Fibroblast of skin of back (primary cell): ENCODE measurements at places on chromosomes 1 and 21.

- no peak for DNase-seq
Observed at GRCh38 chr1:246506367-246506673, 759 bp downstream of the SMYD3 start.

DNA sequence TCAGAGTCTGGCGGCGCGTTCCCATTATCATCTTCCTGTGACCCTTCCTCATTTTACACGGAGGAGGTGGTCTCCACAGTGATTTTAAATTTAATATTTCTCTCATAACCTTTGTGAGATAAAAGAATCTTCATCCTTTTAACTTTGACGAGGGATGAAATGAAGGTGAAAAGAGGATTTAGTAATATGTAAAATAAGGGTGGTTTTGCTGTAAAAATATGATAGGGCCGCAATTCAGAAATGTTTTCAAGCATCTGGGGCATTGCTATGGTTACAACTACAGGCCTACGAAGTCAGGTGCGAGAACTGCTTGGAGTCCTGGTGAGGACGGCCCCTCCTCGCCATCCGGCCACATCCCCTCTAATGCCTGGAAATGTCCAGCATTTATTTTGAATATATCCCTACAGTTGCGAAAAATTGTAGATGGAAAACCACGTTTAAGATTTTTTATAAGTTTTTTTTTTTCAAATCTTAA is 422 bp upstream of the RSBN1 start:
- DNase-seq = peak; percentile 7

GRCh38 chr21:16837321-16837720 is 675.5 kb upstream of the CXADR start:
- peak; percentile 22 for DNase-seq

- peak; percentile 38 for DNase-seq
Observed at GRCh38 chr1:245234217-245235081, 79.7 kb downstream of the KIF26B start.
